K562 (cell line): ENCODE measurements at places on chromosomes 5 and 9.

DNA sequence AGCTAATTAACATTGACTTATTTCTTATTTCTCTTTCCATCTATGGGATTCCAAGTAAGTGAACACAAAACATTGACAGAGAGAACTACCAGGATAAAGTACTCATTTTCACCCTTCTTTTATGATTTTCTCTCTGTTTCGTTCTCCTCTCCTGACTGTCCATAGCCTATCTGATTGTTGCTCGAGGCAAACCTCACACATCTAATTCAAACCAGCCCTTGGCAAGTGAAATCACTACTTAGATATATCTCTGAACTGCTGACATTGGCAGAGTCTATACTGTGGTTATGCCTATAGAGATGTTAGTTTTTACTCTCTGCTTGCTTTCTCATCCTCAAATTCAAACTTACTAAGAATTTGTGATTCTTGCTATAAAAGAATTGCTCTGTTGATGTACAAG, 248.8 kb downstream of the ISL1 start:
- DNase-seq, result no peak

GRCh38 chr5:157464519-157465171, 4.6 kb downstream of the NIPAL4 start:
- peak; percentile 48 for DNase-seq

DNA sequence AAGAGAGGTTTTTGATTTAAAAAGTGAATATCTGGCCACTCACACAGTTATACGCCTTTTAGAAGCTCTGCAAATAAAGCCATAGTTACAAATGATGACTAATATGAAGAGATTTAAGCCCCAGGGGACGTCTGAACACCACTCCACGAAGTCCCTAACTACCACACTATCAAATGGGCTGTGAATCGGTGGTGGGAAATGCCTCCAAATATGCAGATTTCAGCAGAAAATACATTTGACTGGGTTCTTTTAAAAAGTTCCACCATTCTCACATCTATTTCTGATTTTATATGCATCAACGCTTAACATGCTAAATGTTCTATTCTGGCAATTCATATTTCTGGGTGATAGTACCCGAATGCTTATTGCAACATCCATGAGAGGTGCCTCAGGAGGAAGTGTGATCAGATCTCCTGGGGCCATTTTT, 22.5 kb downstream of the TICAM2 start:
- DNase-seq, result no peak

DNA sequence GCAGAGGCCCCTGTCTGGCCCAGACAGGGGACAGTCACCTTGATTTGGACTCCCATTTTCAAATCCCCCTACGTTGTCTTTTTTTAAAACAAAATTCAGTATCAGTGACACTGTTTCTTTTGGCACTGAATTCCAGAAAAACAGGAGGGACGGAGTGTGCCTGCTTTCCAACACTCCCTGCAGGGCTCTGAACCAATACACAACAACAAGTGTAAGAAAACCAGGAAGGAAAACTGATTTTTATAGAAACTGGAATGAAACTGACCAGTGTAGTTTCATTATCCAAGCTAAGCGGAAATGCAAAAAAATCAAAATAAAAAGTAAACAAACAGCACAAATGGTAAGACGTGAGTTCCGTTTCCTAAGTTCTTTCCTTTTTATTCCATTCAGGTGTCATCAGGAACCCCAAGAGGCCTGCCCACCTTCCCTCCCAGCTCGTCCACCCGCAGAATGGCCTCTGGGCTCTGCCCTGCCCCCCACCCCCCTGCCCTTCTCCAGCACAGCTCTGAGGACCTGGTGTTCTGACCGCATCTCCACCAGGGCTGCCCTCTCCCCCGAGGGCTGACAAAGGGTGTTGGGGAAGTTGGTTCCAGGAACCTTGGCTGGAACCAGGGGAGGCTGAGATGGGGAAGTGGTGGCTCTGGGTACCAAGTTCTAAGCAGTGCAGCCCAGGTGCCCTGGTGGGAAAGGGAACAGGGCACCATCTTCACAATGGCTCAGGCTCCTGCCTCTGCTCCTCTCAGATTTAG, 73.6 kb downstream of the PSD2 start:
- no peak for DNase-seq

DNA sequence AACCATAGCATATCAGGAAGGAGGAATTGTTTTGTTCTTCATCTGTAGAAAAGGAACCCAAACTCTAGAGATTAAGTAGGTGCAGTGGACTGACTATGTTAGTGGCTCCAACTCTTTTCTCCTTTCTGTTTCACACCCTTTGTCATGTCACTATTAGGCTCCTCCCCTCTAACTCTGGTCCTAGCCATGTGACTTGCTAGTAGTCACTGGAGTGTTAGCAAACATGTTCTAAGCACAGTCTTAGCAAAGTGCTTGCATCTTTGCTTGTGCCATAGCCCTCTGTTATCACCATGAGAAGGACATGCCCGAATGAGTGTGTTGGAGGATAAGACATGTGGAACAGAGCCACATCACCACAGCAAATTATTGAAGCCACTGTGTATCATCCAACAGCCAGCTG, 55.4 kb upstream of the PPP3R2 start:
- no peak for DNase-seq
